Endothelial cell (in vitro differentiated cells): ENCODE measurements at places on chromosomes 3 and 15.
A peak's percentile ranks its signal among the peaks of the same experiment; 100 is the strongest.

GRCh38 chr3:190514413-190515153 lies 698 bp downstream of the IL1RAP start:
- DNase-seq = peak; percentile 31

DNA sequence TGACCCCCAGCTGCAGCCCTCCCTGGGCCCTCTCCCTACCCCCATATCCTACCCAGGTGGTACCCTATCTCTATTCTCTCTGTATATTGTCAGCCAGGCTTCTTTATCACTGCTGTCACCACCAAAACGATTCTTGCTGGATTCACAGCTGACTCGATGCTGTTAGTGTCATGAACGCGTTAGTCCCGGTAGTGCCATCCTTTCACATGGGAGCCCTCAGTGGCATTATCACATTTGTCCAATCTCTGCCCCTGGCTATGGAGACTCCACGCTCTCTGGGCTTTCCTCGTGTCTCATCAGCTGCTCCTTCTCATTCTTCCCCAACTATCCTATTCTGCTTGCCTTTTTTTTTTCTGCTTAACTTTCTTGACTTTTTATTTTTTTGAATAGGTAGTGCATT lies 7.0 kb downstream of the SCAMP5 start:
- no peak for DNase-seq

- DNase-seq = no peak
Observed at GRCh38 chr3:41194701-41195100, 4.6 kb upstream of the CTNNB1 start.

DNA sequence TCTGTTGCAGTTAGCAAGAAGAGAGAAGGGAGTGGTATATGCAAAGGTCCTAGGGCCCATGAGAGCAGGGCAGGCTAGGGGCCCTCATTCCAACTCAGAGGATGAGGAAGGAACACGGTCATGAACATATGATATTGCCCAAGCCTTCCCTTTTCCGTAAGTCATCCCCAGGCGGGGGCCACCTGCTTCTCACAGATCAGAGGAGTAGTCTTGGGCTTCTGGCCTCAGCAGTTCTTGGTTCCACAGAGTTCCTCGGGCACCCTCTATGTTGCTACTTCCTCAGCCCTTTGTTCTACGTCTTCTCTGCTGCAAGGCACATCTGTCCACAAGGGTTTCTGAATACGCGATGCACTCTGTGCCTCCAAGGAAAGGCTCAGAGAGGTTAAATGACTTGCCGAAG lies 25.3 kb downstream of the EPHB3 start:
- DNase-seq = no peak

DNA sequence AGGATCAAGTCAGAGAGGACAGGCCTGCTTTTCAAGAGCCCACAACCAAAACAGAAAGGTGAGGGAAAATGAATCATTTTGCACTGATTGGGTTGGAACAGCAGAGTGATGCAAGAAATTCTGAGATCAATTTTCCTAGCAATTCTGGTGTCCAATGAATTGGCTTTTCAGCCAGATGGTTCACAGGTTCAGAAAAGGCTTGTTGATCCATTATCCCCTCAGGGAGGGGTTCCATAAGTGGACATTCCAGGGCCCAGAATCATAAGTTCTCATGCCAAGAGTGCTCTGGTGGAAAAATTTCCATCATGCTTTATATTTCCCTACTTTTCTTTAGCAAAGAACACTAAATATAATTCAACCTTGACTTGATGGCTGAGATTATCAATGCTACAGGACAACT lies 16.2 kb downstream of the RBP2 start:
- no peak for DNase-seq

GRCh38 chr3:146160964-146161662 lies at the start of gene PLOD2:
Gene PLOD2, minus strand, starts transcription at chr3:146161184. Its CDS starts 195 bp downstream, at chr3:146160989.
- DNase-seq = peak; percentile 75

- DNase-seq = no peak
Observed at GRCh38 chr3:20776286-20776685, 590.3 kb upstream of the SGO1 start.

DNA sequence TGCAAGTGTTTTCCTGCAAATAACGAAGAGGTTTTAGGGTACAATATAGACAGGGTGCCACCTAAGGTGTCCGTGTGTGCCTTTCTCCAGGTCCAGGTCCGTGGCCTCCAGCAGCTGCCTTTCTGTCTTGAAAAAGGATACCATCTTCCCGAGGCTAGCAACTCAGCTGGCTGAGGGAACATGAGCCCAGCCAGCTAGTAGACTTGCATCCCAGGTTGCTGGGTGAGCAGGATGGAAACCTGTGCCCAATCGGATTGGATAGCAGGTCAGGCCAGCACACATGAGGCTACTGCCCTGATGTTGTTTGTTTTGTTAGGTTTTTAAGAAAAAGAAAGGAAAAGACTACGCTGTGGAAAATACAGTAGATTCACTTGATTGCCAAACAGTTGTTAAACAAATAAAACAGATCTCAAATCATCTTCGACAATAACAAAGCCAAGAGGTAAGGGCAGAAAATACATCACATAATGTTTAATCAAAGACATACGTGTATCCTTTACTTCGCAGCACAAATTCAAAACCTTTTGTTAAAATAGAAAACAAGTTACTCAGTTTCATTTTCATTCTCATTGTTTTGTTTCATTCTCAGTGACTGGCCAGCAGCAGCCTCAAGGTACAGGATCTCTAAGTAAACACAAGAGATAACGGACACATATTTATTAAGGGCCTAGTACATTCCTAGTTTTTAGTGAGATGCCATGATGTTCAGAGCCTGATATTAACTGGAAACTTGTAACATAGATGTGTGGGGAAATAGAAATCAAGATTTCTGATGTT lies 661.2 kb upstream of the NR2F2 start:
- no peak for DNase-seq

- DNase-seq = no peak
Observed at GRCh38 chr3:16012086-16012485, 162.4 kb upstream of the GALNT15 start.

DNA sequence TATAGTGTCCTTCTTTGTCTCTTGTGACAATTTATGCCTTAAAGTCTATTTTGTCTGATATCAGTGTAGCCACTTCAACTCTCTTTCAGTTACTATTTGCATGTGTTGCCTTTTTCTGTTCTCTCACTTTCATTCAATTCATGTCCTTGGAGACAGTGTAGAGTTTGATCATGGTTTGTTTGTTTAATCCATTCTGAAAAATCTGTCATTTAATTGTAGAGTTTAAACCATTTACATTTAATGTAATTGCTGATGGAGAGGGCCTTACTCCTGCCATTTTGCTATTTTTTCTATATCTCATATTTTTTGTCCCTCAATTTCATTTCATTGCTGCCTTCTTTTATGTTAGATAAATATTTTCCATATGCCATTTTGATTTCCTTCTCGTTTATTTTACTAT lies 42.3 kb downstream of the LSM3 start:
- no peak for DNase-seq
